Renal cortex interstitium (tissue), 15 donors: ENCODE measurements at places on chromosomes 7 and 10. TPM values are rescaled to one million over a fixed set of nuclear protein-coding genes. Genes with fewer than 3 reads are reported as not detected.

HIBADH gene
- polyA plus RNA-seq = 105 TPM

OR2A1 gene
- polyA plus RNA-seq = 0.42 TPM

- DNase-seq = no peak
Measured at GRCh38 chr10:63003816-63004453, 129.2 kb upstream of the NRBF2 start.

DNA sequence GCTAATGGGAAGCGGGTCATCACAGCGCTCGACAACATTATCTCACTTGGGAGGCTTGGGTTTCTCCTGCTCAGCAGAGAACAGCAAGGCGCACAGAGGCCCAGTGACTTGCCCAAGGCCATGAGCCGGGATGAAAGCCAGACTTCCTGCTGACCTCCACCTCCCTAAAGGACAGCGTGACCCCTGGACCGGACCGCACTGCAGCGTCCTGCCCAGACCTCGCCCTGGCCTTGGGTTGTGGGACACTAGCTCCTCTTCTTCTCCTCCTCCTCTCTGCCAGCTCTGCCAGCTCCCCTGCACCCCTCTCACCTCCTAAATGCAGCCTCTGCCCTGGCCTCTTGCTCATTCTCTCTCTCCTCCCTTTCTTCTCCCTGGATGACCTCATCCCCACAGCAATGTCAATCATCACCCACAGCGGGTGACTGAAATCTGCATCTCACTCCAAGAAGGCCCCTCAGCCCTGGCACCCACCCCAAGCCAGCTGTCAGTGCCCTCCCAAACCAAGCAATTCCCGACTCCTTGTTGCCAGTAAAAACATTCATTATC is 19.4 kb downstream of the SPOCK2 start:
- DNase-seq = no peak

GRCh38 chr7:73577627-73578341 is 595 bp downstream of the TBL2 start:
- no peak for DNase-seq

- no peak for DNase-seq
Measured at GRCh38 chr10:32112055-32112454, 55.8 kb upstream of the KIF5B start.

- no peak for DNase-seq
Measured at GRCh38 chr10:133378251-133379096, 588 bp upstream of the PAOX start.

CXCL12 gene
- polyA plus RNA-seq = 420 TPM

GRCh38 chr10:21519941-21520436 is 5.5 kb downstream of the SKIDA1 start:
- DNase-seq = no peak

GRCh38 chr10:110919349-110919931 is at the start of gene SHOC2:
SHOC2 (plus strand) TSS chr10:110919604; CDS start chr10:110964359, 44,755 bp downstream.
- no peak for DNase-seq

DNA sequence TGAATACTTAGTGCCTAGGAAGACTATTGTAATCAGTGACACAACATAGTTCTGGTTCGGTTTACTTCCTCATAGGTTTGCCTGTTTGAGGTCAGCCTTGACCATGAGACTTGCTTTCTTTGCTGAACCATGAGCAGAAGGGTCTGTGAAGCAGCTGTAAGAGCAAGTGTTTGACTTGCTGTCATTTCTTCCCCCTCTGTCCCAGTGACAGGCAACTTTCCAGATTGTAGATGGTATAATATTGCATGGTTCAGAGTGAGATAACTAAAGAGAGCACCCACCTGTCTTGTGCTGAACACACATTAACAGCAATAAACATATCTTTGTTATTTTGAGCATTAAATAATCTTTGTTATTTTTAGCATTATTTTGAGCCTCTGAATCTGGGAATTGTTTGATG is 9.3 kb upstream of the RTKN2 start:
- DNase-seq = no peak

DNA sequence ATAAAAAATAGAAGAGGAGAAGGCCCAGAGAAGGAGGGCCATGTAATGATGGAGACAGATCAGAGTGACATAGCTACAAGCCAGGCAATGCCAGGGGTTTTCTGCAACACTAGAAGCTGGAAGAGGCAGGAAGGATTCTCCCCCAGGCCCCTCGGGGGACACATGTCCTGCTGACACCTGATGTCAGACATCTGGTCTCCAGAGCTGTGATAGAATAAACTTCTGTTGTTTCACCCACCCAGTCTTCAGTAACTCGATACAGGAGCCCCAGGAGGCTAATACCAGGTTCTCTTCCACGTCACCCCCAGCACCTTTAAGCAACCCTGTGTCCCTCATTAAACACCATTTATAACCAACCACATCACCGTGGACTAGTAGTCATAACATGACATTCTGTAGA is 94.9 kb downstream of the TMEM130 start:
- no peak for DNase-seq

DNA sequence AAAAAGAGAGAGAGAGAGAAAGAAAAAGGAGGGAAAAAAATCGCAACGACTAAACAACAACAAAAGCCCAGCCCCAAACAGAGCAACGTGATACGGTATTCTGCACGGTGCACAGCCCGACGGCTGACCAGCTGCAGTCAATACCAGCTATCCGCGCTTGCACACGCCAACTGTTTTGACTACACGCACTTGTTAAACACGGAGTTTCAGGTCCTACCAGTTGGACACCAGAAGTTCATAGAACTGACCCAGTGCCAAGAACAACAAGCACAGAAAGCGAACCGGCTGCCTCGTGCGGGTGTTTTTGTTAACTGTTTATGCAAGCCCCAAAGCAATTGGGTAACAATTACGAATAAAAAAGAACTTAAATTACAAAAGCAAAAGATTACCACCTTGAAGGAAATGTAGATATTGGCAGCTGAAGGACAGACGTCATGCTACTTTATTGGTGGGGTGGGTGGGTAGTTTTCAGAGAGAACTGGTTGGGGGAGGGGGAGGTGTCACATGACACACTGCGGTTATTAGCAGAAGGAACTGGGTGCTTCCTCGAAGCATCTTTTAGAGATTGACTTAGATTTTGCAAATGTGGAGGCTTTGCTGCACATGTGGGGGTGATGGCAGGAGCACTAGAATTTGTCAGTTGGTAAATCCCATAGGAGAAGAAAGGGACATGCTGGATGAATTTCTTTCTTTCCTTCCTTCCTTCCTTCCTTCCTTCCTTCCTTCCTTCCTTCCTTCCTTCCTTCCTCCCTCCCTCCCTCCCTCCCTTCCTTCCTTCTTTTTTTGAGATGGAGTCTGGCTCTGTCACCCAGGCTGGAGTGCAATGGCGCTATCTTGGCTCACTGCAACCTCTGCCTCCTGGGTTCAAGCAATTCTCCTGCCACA is 110.6 kb upstream of the EFCAB10 start:
- DNase-seq = peak; percentile 55

DNA sequence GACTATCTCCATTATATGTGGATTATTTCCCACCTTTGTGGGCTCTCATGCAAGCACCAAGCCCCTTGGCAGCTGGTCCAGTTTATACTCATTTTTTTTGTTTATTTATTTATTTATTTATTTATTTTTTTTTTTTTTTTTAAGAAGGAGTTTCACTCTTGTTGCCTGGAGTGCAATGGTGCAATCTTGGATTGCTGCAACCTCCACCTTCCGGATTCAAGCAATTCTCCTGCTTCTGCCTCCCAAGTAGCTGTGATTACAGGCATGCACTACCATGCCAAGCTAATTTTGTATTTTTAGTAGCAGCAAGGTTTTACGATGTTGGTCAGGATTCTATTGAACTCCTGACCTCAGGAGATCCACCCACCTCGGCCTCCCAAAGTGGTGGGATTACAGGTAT is 2.8 kb downstream of the PRTFDC1 start:
- DNase-seq = no peak

DNA sequence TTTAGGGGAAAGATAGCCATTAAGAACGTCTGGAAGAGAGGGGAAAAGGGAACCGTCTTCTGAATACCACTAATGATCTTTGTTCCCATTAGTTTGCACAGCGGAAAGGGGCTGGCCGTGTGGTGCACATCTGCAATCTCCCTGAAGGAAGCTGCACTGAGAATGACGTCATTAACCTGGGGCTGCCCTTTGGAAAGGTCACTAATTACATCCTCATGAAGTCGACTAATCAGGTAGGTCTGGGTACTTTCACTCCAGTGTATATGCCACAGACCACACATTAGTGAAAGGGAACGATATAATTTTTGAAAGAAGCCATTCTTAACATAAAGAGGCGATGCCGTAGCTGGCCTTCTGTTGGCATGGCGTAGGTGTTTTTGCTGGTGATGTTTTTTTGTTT is 74.3 kb upstream of the PDCD4 start:
- no peak for DNase-seq

SKIDA1 gene
- polyA plus RNA-seq = 11.2 TPM

GRCh38 chr7:149524394-149524793 is 26.8 kb upstream of the ZNF746 start:
- no peak for DNase-seq

AMZ1 gene
- 0.27 TPM for polyA plus RNA-seq

- no peak for DNase-seq
Measured at GRCh38 chr10:96878057-96878456, 46.0 kb downstream of the LCOR start.

SAP25 gene
- polyA plus RNA-seq = 4.6 TPM

GRCh38 chr7:45342236-45342635 is 184.6 kb downstream of the RAMP3 start:
- no peak for DNase-seq

GRCh38 chr10:57754803-57755202 is 512.9 kb downstream of the IPMK start:
- no peak for DNase-seq

- DNase-seq = no peak
Measured at GRCh38 chr7:112707655-112708054, 82.5 kb downstream of the TMEM168 start.

DNA sequence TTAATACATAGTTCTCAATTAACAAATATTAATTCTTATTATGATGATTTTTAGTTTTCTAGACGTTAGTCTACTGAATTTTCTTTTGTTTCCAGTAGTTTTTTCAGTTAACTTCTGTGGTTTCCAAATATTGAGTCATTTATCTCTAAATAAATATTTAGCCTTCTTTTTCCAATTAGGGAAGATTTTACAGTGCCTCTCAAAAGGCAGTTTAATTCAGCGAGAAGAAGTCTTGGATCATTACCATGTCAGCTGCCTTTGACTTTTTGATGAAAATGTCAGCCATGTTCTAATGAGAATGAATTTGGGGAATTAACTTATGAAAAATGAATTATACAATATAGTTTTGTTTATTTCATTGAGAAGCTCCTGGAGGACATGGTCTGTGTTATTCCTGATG is 90.0 kb downstream of the CDK14 start:
- no peak for DNase-seq

- no peak for DNase-seq
Measured at GRCh38 chr10:7338469-7338868, 72.4 kb downstream of the SFMBT2 start.

DNA sequence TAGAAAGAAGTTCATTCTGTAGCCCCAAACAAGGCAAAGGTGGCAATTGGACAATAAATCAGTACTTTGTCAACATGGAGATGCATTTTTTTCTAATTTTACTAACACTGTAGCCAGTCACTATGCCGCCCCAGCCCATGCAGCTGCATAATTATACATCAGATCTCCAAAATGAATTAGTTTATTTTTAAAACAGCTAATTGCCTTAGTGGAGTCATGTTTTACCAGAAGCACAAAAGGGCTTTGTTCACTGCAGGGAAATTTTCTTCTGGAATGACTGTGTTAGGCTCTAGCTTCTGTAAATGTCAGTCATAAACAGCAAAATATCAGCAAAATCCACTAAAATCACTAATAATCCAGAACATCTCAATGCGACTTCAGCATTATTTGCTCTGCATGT is 20.1 kb upstream of the HDAC9 start:
- no peak for DNase-seq

CCL26 gene
- polyA plus RNA-seq = not detected

- no peak for DNase-seq
Measured at GRCh38 chr7:55339033-55340000, 25.8 kb upstream of the LANCL2 start.

DNA sequence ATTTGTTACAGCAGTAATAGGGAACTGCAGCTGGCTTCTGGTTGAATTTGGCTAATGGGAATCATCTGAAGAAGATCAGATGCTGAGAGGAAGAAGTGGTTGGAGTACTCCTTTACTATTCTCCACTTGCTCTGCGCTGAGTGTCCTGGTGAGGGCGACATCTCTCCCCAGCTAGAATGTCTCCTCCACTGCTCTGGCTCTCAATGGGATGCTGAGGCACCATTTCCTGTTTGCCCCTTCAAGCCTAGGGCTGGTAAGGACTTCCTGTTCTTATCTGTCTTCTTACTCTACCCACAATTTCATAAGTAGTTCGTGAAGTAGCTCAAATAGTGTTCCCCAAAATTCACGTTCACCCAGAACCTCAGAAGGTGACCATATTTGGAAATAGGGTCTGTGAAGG is 43.2 kb upstream of the TES start:
- DNase-seq = no peak

PON3 gene
- 2.2 TPM for polyA plus RNA-seq

HACD1 gene
- polyA plus RNA-seq = 14.6 TPM

SORCS1 gene
- 13.7 TPM for polyA plus RNA-seq

SPACDR gene
- polyA plus RNA-seq = 2.0 TPM

ANKRD16 gene
- polyA plus RNA-seq = 12.8 TPM

CCDC7 gene
- 4.2 TPM for polyA plus RNA-seq

NAPEPLD gene
- 41.0 TPM for polyA plus RNA-seq

ENTPD1 gene
- polyA plus RNA-seq = 18.1 TPM

FAM3C gene
- polyA plus RNA-seq = 114 TPM

DNA sequence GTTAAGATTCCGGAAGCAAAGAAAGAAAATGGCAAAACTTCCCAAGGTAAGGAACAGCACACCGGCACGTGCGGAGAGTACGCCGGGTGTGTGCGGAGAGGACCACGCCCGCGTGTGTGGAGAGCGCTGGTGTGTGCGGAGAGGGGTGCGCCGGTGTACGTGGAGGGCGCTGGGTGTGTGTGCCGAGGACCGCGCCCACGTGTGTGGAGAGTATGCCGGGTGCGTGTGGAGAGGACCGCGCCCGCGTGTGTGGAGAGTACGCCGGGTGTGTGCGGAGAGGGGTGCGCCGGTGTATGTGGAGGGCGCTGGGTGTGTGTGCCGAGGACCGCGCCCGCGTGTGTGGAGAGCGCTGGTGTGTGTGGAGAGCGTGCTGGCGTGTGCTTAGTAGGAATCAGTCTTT is 48.6 kb upstream of the DPYSL4 start:
- DNase-seq = no peak

GRCh38 chr10:79054203-79055099 is 14.3 kb upstream of the ZMIZ1 start:
- DNase-seq = no peak

GRCh38 chr10:30219971-30220751 is 128.9 kb downstream of the MTPAP start:
- peak; percentile 69 for DNase-seq

GRCh38 chr10:37681617-37681999 is 175.8 kb downstream of the ZNF248 start:
- no peak for DNase-seq

SERPINE1 gene
- 1.1 TPM for polyA plus RNA-seq

DNA sequence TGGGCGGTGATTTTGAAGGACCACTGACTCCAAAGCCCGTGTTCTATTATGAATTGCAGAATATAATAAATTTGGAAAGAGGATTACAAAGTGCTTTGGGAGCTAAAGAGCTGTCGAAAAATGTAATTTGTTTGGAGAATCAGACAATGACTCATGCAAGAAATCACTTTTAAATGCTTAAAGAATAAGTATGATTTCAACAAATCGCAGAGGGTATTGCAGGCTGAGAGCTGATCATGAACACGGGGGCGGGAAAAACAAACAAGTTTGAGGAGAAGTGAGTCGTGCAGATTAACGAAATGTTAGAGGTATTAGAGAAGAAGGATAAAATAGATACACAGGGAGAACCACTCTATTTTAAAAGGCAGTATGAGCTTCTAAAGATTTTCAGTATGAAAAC is 4.9 kb upstream of the HACD1 start:
- DNase-seq = no peak
